ENCODE measurements at places on chromosomes 11 and 22. TPM values are rescaled to one million over a fixed set of nuclear protein-coding genes. Genes with fewer than 3 reads are reported as not detected.
A peak's percentile ranks its signal among the peaks of the same experiment; 100 is the strongest.

DNA sequence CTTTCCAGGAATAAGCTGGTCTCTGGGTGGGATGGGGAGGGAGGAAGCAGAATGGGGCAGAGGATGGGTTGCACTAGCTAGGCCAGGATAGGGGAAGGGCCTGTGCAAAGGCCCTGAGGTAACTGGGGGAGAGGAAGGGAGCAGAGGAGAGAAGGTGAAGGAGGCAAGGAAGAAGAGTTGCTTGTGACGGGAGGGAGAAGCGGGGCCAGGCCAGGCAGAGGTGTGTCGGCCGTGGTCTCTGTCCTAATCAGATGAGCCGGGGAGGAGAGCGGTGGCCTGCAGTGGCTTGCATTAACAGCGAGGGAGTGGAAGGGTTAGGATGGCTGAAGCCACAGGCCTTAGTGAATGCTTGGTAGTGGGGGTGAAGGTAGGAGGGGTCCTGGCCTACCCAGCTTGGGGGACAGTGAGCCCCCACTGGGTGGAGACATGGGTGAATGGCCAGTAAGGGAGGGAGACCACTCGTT is 6.0 kb upstream of the DERL3 start:
- DNase-seq: no peak

GTSE1 gene
- total RNA-seq: 67.6 TPM

OR51B2 gene
- not detected for total RNA-seq

DNA sequence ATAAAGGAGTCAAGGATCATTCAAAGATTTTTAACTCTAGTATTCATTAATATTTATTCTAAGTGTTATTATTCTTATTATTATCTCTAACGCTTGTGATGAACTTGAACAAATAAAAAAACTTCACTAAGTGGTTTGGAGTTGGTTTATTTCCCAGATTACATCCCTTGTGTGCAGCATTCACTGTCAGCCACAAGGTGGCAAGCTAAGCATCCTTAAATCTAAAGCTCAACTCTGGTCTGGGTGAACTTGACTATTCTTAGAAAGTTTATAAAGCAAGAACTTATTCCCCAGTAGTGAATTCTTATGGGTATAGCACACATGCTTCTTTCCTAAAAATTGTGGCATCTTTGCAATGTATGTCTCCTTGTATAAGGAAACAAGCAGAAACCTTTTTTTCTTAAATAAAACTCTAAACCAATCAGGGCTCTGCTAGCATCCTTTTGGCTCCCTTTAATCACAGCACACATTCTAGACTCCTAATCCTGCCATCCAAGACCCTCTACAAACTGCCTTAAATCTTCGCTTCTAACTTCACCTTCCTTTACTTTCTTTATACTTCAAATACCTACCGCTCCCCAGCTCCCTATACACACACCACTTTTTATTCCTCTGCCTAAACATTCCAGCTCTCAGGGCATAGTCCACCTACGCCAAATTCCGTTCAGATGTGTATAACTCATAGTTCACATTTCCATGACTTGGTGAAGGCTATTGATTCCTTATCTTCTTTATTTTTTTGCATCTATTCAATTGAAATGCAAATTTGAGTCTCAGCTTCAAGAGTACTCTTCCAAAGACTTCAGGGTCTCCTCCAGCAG is 1068.8 kb downstream of the DLG2 start:
- DNase-seq: peak; percentile 8

CARD16 gene
- not detected for total RNA-seq

DNA sequence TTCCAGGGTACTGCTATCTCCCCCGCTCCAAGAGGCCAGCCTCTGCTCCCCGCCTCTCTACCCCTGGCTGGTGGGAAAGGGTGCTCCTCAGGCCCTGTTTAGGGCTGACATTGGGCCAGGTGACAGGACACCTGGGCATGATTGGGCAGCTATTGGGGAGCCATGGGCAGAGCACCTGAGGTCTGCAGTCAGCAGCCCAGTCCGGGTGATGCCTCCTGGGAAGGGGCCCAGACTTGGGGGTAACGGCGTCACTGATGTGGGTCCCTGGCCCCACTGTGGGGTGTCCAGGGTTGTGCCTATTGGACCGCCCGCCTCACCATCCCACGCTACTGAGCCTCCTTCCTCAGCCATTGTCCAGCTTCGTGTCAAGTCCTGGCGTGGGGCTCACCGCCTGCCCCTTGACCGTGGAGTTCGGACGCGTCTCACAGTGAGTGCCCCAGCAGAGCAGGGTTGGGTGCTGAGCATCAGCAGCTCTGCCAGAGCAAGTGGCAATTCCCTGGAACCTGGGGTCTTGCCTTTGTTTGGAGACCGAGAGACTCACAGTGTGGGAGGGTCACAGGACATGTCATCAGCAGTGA is 2.8 kb upstream of the GATD1 start:
- no peak for DNase-seq

SCGB1D2 gene
- not detected for total RNA-seq

- no peak for DNase-seq
Measured at GRCh38 chr11:84837402-84838069, 789.6 kb downstream of the DLG2 start.

DNA sequence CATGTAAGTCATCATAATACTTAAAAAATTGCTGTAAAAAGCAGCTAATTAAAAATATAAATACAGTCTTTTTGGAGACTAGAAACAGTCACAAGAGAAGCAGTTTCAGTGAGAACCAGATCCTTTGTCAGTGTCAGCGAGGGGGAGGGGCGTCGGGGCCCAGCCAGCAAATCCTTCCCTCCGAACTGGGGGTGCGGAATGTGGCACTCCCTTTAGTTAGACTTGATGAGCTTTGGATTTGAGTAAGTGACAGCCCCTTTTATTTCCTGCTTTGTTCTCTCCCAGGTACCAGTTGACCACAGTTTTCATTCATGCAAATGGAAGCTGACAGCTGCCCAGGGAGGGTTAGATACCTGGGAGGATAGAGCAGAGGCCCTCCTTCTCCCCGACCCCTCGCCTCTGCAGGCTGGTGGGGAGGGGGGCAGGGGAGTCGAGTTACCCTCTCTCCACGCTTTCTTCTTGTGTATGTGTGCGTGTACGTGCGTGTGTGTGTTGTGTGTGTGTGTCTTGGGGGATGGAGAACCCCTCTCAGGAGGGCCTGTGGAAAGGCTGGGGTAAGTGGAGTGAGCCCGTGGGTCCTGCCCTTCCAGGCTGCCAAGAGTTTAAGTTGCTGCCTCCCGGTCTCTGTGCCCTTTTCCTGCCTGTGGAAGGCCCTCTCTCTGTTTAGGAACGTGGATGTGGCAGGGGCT is 38.3 kb downstream of the PTPRJ start:
- no peak for DNase-seq

GRCh38 chr11:43035086-43035485 is 276.7 kb upstream of the API5 start:
- no peak for DNase-seq

ISX gene
- not detected for total RNA-seq

CCDC89 gene
- not detected for total RNA-seq

RFPL1 gene
- total RNA-seq: not detected

MICAL2 gene
- 1.1 TPM for total RNA-seq

- DNase-seq: peak; percentile 81
Measured at GRCh38 chr22:44080936-44081861, 57.1 kb downstream of the PARVB start.

DNA sequence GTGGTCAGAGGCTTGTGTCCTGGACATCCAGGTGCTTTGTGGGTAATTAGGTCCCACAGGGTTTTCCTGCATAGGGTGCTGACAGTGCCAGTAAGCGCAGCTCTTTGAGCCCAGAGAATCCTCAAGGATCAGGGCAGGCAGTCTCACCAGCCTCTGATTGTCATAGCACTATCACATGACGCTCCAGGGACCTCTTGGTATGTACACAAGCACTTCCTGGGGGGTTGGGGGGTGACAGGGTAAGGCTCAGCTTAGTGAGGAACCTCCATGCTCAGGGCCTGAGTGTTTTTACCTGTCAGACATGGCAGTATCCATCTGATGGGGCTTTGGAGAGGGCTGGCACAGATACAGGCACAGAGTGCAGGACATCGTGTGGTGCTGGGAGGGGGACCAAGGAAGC is 27.9 kb upstream of the SUSD2 start:
- DNase-seq: no peak

OR52H1 gene
- not detected for total RNA-seq

GRCh38 chr11:28919194-28919593 is 811.0 kb downstream of the METTL15 start:
- DNase-seq: no peak

OR10D3 gene
- not detected for total RNA-seq

DNA sequence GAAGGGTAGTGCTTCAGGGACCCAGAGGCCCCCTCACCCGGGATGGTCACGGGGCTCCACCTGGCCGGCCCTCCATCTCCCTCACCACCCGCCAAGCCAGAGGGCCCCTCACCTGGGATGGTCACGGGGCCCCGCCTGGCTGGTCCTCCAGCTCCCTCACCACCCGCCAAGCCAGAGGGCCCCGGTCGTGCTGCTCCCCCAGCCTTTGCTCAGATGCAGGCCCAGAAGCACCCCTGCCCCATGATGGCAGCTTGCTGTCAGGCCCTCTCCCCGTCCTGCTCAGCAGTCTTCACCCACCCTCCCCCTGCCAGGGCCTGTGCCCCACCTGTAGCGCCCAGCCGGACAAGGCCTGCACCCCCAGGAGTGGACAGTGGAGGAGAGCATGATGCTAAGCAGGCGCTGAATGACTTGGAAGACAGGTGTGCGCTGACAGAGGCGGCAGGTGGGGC is 7.3 kb downstream of the DENND6B start:
- DNase-seq: no peak

DNA sequence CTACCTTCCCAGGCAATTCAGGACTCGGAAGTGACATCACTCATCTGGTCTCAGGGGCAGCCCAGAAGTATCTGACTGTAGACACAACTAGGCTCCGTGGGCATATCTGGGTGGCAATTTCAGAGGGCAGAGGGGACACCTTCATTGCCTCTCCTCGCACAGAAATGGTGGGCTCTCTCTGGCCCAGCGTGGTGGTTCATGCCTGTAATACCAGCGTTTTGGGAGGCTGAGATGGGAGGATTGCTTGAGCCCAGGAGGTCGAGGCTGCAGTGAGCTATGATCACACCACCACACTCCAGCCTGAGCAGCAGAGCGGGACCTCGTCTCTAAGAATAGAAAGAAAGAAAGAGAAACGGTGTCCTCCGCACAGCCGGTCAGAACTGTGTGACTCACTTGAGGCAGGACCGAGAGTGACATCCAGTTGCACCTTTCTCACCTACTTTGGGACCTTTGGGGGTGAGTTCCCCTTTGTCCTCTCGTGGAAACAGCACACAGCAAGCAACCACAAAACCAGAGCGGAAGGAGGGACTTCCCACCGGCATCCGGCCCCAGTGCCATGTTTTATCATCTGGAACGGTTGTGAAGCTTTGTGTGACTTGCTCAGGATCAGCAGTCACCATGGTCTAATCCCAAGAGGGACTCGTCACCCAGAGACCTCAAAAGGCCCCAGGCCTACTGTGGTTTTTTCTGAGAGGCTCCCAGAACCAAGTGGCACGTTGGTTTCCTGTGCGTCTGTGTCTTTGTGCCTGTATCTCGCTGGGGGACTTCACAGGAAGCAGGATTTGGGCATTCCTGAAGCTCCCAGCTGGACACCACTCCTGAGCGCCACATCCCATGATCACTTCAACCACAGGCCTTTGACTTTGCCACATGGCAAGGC is 38.4 kb upstream of the EMID1 start:
- DNase-seq: no peak

GRCh38 chr11:93474123-93474522 is 69.1 kb downstream of the SMCO4 start:
- no peak for DNase-seq

GRCh38 chr11:112364962-112365481 is 104.4 kb upstream of the PLET1 start:
- DNase-seq: no peak

DNA sequence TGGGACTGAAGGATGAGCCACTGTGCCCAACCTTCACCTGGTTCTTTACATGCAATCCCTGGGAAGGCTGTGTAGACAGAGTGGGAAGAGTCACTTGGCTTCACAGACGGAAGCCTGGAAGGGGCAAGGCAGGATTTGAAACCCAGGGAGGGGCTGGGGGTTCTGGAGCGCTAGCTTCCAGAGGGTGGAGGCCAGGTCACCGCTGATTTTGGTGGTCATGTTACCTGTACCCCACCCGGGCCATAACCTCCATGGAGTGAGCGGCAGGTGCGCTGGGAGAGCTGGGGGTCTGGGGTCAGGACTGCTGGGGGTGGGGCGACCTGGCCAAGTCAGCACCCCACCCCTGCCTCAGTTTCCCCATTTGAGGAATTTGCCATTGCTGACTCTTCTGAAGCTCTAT is 38.3 kb downstream of the PDGFB start:
- no peak for DNase-seq

DNA sequence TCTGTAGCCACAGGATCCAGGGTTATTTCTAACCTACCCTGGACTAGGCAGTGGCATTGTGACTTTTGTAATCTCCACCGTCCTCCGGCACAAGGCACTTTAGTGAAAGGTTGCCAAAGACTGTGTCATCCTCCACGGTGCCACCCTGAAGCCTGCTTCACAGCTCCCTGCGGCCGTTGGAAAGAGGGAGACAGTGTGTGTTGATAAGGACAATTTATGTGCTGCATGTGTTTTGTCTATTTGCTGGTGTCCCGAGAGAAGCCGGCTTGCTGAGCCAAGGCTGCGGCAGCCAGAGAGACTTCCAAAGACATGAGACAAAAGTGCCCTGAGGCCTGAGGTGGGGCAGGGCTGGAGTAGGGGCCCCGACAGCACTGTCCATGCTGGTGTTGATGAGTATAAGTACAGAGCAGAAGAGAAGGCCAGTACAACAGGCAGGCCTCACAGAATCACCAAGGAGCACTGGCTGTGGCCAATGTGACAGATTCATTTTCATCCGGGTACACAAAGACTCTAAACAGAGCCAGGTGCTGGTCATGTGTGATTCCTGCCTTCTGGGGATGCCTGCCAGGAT is 40.9 kb downstream of the GALNT18 start:
- no peak for DNase-seq

GPR83 gene
- 0.34 TPM for total RNA-seq

- DNase-seq: no peak
Measured at GRCh38 chr11:119192111-119192510, 6.8 kb downstream of the NHERF4 start.

DNA sequence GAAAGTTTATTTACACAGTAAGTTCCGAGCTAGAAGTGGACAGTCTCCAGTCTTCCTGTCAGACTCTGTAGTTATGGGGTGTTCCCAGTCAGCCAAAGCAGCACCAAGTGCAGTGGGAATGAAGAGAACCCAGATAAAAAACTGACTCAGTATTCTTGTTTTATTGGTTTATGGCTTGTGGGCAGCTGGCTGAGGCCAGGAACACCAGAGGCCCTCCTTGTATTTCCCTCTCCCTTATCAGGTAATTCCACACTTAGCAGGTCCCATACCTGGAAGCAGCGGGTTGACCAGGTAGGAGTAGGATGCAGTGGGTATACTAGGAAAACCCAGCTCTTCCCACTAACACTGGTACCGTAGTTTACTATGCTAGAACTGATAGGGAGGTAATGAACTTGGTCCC is 3.5 kb upstream of the BACE1-AS start:
- DNase-seq: no peak

- no peak for DNase-seq
Measured at GRCh38 chr22:38180841-38181452, 683 bp downstream of the PLA2G6 start.

- DNase-seq: peak; percentile 77
Measured at GRCh38 chr22:33579448-33580093, 340.7 kb downstream of the LARGE1 start.

SBF2 gene
- 34.5 TPM for total RNA-seq

Measured in neural crest cell (in vitro differentiated cells).